ENCODE measurements at places on chromosomes 1 and 21.

DNA sequence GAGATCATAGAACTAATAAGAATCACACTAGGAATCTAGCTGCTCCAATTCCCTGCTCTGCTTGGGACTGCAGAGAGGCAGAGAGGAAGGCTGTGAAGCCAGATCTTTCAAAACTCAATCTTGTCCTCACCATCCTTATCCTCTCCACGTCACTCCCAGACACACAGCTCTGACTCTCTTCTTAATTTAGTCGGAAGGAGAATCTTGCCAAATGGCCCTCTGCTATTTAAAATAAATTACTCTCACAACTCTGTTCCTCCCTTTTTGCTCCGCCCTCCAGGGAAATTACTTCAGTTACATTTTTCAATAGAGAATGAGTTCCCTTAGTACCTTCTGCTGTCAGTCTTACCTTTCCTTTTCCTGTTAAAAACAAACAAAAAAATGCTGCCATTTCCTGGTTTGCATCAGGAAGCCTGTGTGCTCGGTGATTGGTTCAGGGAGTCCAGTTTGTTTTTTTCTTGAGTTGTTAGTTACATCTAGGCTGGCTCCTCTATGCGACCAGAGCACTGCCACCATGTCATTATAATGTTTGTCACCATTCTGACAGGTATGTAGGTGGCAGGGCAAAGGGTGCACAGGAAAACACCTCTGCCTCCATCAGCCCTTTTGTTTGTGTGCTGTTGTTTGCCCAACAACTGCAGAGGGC, 80.1 kb downstream of the FCRL5 start:
- DNase-seq = no peak

- DNase-seq = no peak
These were observed 498.3 kb downstream of the NPHP4 start for GRCh38 chr1:5493851-5494311.

GRCh38 chr1:155776414-155776813, 80.6 kb downstream of the GON4L start:
- DNase-seq = no peak

- DNase-seq = no peak
These were observed 156.3 kb downstream of the PCBP3 start for GRCh38 chr21:45799765-45800338.

GRCh38 chr1:180327089-180327488, 97.0 kb downstream of the LHX4 start:
- no peak for DNase-seq

DNA sequence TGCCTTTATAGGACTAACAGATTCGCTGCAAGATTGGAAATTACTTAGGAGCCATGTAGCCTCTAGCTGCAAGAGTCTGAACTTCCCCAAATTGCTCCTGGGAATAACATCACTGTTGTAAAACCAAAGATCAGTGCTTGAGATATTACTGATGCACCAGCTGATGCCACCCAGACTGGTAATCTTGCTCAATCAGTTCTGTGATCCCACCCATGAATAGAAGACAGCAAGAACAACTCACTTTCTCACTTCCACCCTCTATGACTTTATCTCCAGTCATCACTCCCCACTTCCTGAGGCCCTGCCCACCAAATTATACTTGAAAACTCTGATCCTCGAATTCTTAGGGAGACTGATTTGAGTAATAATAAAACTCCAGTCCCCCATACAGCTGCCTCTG, 1011.1 kb downstream of the PLA2G4A start:
- no peak for DNase-seq

GRCh38 chr1:91325456-91325855, 79.2 kb downstream of the HFM1 start:
- no peak for DNase-seq

DNA sequence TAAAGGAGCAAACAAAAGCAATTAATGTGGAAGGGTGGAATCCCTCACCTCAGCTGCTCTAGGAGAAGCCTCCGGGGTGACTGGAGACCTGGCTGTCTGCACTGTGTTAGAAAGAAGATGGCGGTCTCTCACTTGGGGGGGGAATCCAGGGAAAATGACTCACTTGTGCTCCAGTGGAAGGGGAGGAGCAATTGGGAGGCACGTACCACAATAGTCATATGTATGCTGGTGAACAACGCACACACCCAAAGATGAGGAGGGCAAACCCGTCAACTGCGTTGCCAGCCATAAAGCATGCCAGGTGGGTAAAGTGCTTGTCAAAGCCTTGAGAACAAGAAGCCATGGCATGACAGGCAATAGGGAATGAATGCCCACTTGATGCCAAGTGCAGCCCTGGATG, 22.1 kb downstream of the PLEKHA6 start:
- no peak for DNase-seq

GRCh38 chr1:112614460-112615065, 4.4 kb downstream of the ST7L start:
- DNase-seq = no peak

DNA sequence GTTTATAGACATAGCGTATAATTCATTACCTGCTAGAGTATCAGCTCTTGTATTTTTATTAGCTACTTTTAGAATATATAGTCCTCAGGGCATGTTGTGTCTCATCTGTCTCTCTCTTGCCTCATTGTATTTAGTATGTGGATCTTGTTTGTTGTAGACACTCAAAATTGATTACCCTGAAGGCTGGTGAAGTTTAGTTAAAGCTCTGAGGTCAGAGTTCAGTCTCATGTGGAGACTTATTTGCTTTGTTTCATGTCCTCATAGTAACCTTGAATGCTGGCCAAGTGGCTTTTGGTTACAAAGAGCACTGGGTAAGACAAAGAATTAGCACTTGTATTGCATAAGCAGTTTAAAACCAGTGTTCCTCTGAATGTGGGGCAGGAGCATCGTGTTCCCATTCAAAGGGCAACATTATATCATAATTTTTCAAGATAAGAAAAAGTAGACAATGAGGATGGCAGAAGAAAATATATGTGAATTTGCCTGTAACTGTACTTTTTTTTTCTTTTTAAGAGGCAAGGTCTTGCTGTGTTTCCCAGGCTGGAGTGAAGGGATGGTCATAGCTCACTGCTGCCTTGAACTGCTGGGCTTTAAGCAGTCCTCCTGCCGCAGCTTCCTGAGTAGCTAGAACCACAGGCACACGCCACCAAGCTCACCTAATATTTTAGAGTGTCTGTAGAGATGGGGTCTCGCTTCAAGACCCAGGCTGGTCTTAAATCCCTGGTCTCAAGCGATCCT, 17.4 kb downstream of the CNST start:
- no peak for DNase-seq

GRCh38 chr1:10415211-10415930, 14.9 kb upstream of the CENPS start:
- no peak for DNase-seq

DNA sequence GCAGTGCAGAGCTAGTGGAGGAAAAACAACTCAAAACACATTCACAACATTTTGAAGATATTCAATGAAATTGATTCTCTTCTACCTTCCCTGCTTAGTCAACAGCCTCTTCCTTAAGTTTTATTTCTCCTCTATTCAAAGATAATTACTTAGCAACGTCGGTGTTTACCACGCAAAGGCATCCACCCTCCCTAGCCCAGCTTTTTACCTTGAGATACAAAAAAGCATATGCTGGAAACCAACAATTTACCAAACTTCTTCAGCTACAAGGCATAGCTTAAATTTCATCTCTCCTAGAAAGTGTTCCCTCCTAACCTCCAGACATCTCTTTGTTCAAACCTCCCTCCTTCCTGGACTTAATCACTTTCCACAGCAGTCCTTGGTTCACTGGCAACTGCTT, 102.8 kb upstream of the SOD1 start:
- no peak for DNase-seq

DNA sequence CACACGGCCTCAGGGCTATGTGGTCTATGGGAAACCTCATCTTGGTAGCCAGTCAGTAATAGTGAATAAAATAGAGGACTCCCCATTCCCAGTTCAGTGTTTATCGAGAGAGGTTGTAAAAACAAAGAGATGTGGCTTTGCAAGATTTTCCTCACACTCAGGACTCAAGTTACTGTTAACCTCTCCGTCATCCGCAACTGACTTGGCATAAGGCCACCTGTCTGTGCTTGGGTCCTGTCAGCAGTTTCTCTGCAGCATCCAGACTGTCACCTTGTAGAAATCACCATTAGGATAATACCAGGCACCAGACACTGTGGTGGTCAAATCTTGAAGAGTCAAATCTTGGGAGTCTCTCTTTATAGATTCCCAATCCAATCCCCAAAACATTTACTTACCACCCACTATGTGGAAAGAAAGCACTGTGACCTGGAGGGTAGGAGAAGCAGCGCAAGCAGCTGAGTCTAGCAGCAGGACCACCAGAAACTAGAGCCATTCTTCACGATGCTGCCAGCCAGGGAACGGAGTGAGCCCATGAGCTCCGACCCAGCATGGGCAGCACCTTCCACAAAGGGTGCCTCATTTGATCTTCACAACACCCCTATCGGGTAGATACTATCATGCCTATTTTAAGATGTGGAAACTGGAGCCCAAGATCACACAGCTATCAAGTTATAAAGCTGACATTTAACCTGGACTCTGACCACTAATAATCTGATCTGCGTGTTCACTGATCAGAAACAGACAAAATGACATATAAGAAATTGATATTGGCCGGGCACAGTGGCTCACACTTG, 5.6 kb upstream of the GPR25 start:
- no peak for DNase-seq

DNA sequence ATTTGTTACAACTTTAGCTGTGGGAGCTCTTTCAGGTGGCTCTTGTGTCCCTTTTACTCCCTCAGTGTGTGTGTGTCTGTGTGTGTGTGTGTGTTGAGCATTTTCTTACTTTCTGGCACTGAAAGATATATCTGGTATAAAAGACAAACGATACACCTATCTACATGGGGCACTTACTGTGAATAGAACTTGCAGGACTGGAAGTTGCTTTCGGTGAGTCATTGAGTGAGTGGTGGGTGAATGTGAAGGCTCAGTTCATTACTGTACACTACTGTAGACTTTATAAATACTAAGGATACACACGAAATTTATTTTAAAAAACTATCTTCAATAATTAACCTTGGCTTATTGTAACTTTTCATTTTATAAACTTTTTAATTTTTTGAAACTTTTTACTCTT, 38.7 kb downstream of the BTBD8 start:
- no peak for DNase-seq

DNA sequence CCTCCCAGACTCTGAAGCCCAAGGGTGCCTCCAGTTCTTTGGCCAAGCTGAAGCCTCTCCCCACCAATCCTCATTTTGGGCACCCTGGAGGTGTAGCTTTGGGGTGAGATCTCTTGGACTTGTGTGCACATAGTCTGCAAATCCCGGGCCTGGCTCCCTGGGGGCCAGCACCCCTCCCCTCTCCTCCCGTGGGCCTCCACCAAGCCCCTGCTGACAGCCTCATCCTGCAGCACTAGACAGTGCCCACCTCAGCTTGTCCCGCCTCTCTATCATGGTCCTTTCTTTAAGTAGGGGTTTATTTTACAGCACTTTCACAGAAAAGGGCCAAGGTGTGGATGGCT, 3.2 kb downstream of the GJC2 start:
- DNase-seq = no peak

GRCh38 chr1:111596499-111596898, 23.1 kb upstream of the RAP1A start:
- DNase-seq = peak; percentile 40

GRCh38 chr1:192795916-192796618, 12.8 kb upstream of the RGS2 start:
- DNase-seq = no peak

- DNase-seq = no peak
These were observed 152.2 kb downstream of the LIPI start for GRCh38 chr21:14058566-14058965.

DNA sequence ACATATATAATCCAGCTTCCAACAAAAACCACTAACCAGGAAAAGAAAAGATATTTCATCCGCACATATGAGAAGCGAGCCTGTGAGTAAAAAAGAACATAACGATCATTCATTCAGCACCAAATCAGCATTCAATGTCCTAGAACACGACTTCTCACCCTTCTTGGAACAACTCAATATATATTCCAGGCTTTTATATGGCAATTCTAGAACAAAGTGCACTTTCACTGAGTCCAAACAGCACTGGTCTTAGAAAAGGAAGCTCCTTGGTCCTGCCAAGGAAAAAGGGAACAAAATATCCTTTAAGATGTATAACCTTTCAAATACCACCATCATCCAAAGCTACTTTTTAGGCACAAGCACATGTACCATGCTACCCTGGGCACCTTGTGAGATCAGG, 44.5 kb downstream of the RPL5 start:
- DNase-seq = no peak

DNA sequence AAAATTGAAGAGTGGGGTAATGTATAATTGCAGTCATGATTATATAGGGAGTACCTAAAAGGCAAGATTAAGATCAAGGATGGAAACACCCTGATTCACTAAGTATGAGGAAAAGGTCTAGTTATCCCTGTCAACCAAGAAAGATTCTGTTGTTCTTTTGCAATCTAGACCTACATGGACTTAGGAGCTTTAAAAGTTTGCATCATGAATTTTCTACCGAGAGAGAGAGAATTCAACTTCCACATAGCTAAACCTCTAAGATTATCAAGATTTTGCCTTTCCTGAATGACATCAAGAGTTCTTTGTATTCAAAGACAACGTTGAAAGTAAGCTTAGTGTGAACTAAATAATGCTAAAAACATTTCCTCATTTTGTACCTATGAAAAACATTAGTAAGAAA, 78.8 kb upstream of the RBM34 start:
- DNase-seq = no peak

- no peak for DNase-seq
These were observed 73.1 kb upstream of the LPGAT1 start for GRCh38 chr1:211903490-211904245.

DNA sequence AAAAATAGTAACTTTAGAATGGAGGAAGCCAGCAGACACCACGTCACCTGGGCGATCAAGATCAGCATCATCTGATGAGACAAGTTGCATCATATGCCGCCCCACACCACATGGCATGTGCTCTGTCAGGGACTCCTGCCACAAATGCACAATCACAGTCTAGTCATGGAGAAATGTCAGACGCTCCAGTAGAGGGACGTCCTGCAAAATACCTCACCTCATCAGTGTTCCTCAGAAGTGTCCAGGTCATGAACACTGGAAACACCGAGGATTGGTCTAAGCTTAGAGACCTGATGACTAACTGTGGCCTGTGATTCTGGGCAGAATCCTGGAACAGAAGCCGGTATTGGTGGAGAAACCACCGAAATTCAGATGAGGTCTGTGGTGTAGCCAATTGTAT, 14.3 kb downstream of the ADARB1 start:
- DNase-seq = no peak

DNA sequence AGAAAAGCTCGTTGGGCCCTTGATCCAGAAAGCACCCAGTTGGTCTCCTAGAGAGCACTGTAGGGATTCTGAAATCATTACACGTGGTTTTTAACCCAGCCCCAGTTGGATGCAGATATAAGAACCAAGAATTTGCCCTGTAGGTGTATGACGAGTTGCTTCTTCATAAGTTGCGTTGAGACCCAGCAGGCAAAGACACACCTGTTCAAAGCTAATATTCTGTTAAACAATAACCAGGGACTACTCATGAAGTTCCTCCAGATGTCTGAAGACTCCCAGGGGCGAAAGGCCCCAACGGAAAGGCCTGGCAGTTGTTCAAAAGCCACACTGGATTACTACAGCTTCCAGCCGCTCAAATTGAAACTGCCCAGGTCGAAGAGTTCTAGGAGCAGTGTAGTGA, 88.6 kb upstream of the HNRNPU start:
- DNase-seq = no peak
